ENCODE measurements at places on chromosomes 12 and 14.
A peak's percentile ranks its signal among the peaks of the same experiment; 100 is the strongest.

GRCh38 chr12:14521822-14522221, 45.9 kb downstream of the PLBD1 start:
- no peak for DNase-seq

GRCh38 chr14:54446161-54446693, 5.1 kb upstream of the CNIH1 start:
- peak; percentile 60 for DNase-seq

DNA sequence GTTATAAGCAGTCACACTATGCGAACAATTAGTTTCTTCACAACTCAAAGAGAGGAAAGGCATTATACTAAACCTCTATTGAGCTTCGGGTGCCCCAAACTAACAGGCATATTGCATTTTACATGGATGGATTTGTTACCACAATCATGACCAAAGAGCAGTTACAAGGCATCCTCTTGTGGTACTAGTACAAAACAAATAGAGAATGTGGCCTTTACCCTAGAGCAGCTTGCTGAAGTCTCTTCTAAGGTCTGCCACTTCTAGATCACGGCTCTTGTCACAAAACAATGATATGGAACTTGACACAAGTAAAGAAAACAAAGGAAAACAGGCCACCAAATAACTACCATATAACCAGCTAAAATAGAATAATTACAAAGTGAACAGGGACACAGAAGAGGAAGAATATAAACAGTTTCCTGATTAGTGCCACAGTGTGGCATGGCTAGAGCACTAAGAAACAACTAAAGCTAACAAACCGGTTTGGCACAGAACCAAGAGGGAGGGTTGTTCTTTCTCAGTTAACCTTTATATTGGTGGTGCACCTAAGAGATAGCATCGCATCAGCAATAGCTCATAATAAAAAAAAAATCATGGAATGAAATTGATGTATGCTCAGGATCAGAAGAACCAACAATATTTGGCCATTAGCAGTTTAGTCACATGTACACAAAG, 209.7 kb upstream of the ATP2B1 start:
- no peak for DNase-seq

- DNase-seq, result peak; percentile 24
Measured at GRCh38 chr12:88934163-88934747, 354.0 kb upstream of the KITLG start.

GRCh38 chr12:117850048-117850447, 118.7 kb downstream of the KSR2 start:
- peak; percentile 56 for DNase-seq

DNA sequence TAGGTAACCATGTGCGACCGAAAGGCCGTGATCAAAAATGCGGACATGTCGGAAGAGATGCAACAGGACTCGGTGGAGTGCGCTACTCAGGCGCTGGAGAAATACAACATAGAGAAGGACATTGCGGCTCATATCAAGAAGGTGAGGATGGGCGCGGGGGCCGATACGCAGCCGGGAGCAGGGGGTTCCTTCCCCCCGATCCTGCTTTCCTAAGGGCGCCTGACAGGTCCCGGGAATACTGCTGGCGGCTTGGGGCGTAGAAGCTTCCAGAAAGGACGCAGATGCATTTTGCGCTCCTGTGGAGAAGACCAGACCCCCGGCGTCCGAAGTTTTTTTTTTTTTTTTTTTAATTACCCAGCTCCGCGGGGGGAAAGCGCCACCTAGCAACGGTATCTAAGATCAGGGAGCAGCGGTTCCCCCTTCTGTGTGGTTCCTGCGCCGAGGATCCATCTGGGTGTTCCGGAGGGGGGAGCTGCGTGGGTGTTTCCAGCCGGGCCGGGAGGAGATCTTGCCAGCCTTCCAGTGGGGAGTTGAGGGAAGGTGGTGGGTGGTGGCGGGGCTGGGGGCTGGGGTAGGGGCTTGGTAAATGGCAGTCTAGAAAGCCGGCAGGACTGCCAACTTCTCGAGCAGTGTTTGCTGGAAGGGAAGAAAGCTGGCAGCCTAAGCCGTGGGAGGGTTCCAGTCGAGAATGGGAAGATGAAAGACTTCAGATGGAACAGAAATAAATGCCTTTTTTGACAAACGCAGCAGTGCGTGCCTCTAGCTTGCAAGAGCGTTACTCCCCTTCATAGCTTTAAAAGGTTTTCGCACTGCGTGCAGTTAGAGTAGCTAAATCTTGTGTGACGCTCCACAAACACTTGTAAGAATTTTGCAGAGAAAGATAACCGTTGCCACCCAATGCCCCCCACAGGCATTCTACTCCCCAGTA, 764 bp downstream of the DYNLL1 start:
- DNase-seq, result peak; percentile 45

GRCh38 chr12:107238296-107238695, 144.9 kb upstream of the CRY1 start:
- DNase-seq, result peak; percentile 33

- no peak for DNase-seq
Measured at GRCh38 chr12:14751986-14752385, 51.3 kb downstream of the WBP11 start.

- DNase-seq, result no peak
Measured at GRCh38 chr12:9969673-9970072, 1.5 kb upstream of the CLEC12A start.

Data from fibroblast of skin of abdomen (primary cell).